AG08395 (cell line): ENCODE measurements at places on chromosomes 16 and 17.
A peak's percentile ranks its signal among the peaks of the same experiment; 100 is the strongest.

DNA sequence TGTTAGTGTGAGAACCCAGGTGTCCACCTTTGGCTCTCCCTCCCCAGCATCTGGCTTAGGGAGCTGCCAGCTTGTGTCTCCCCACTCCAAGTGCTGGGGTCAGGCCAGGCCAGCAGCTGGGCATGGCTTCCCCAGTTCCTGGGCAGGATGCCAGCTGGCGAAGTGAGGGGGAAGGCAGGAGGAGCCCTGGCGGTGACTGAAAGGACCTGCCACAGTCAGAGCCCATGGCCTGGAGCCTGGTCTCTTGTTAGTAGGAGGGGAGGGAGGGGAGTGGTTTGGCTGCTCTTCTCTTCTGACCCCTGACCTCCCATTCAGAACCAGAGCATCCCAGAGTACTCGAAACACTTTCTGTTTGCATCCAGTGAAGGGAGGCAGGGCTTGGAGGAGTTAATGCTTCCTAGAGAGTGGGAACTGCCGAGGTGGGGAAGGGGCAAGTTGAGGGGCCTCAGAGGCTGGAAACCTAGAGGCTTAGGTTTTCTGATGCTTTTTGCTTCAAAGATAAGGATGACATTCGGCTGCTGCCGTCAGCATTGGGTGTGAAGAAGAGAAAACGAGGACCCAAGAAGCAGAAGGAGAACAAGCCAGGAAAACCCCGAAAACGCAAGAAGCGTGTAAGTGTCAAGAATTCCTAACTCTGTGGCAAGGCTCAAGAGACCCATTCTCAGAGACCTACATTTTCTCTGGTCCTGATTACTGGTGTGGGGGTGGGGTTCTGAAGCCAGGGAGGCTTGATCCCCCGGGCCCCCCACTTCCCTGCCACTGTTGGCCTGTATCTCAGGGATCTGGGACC is 772 bp downstream of the CHD3 start:
- peak; percentile 96 for DNase-seq

GRCh38 chr17:82077617-82078358 is 12.2 kb upstream of the DUS1L start:
- DNase-seq = no peak

GRCh38 chr16:53787423-53787822 is 83.5 kb downstream of the FTO start:
- DNase-seq = no peak

- DNase-seq = no peak
These were observed 222.6 kb upstream of the FOXF1 start for GRCh38 chr16:86287664-86288201.

DNA sequence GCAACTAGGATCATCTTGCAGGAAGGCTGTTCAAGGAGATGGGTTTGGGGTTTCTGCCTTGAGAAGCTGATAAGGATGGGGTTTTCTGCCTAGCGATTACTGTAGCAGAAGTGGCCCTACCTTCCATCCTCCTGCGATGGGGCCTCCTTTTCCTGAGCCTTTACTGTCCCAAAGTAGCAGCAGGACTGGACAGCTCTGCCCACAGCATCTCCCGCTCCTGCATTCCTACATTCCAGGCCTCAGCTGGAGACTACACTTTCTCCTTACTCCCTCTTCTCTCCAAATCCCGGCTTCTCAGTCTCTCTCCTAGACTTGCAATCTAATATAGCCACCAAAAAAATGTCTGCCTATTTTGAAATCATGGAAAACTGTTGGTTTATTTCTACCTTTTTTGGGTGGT is 355.4 kb downstream of the CA10 start:
- DNase-seq = no peak

- peak; percentile 67 for DNase-seq
These were observed 418.0 kb upstream of the PSMD7 start for GRCh38 chr16:73878611-73879010.
